ENCODE measurements at places on chromosomes 2 and 18.

GRCh38 chr2:129767346-129768035 is 212.0 kb upstream of the RAB6C start:
- no peak for DNase-seq

- DNase-seq: no peak
Observed at GRCh38 chr2:177806025-177806424, 266.6 kb downstream of the PDE11A start.

- DNase-seq: no peak
Observed at GRCh38 chr2:237495521-237496117, 8.6 kb downstream of the MLPH start.

- DNase-seq: no peak
Observed at GRCh38 chr2:46032161-46032813, 264.9 kb upstream of the EPAS1 start.

- DNase-seq: no peak
Observed at GRCh38 chr18:68454511-68455228, 260.2 kb downstream of the TMX3 start.

DNA sequence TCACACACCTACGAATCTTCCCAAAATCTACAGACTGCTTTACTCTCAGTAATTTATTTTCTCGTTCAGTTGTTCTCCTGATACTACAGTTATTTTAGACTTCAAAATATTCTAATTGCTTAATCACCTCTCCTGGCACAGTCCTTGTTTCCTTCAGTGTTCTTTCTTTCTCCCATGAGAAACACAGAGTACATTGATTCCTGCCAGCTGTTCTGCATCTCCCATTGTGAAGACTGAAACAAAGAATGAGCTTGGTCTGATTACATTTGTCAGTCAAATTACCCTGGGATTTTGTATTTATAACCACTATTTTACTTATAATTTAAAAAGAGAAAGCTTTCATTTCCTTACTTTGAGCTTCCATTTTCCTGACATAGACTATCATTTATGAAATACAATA is 63.9 kb upstream of the TANK start:
- no peak for DNase-seq

- no peak for DNase-seq
Observed at GRCh38 chr2:23803965-23804542, 122.9 kb downstream of the ATAD2B start.

- DNase-seq: no peak
Observed at GRCh38 chr18:28767201-28767600, 590.3 kb upstream of the CDH2 start.

- no peak for DNase-seq
Observed at GRCh38 chr18:3451989-3452749, 2.2 kb downstream of the TGIF1 start.

DNA sequence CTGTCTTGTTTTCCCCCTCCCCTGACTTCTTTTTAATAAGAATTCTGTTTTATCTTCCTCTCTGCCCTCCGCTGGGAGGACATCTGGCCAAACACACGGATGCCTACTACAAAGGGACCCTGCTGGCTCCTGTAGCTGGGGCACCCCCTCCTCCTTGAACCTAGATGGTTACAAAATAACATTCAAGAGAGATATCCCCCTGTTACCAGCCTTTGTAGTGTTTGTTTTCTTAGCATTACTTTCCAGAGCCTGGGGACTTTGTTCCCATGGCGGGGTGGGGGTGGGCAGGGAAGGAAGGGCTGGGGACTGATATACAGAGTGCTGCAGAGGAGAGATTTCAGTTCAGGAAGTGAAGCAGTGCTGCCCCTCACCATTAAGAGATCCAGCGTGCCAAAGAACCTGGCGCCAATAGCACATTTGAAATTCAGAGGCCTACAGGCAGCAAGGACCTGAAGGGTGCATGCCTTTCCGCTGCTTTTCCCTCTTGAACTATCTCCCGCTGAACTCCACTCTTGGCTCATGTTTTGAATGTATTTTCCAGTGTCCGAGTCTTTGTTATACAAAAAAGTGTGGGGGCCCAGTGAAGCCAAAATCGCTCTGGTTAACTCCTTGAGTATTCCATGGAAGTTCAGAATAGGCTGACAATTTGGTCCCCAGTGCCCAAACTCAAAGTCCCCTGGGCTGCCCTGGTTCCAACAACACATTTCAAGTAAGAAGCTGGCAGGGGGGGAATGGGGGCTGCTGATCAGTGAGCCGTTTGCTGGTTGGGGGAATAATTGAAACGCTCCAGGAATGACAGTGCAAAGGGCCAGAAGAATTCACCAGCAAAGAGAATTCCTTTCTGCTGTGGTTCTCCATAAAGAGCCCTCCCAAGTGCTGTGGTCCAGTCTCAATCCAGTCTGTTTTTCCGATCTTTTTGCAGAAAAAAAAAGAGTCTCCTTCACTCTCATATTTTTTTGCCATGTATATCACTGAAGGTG is 94.8 kb upstream of the THOC1 start:
- no peak for DNase-seq

DNA sequence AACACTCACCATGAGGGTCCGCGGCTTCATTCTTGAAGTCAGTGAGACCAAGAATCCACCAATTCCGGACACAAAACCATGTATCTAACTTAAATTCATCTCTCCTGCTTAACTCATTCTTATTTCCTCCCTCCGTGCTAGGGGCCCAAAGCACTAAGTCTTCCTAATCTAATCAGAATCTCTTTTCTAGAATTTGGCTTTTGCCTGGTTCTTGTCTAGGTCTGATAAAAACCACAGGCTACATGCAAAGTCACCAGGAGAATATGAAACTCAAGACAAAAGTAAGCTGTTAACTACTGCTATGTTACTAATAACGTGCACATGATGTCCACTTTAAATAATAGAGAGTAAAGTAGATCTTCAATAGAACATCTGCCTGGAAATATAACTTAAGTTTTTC is 69.9 kb downstream of the TRIP12 start:
- DNase-seq: no peak

DNA sequence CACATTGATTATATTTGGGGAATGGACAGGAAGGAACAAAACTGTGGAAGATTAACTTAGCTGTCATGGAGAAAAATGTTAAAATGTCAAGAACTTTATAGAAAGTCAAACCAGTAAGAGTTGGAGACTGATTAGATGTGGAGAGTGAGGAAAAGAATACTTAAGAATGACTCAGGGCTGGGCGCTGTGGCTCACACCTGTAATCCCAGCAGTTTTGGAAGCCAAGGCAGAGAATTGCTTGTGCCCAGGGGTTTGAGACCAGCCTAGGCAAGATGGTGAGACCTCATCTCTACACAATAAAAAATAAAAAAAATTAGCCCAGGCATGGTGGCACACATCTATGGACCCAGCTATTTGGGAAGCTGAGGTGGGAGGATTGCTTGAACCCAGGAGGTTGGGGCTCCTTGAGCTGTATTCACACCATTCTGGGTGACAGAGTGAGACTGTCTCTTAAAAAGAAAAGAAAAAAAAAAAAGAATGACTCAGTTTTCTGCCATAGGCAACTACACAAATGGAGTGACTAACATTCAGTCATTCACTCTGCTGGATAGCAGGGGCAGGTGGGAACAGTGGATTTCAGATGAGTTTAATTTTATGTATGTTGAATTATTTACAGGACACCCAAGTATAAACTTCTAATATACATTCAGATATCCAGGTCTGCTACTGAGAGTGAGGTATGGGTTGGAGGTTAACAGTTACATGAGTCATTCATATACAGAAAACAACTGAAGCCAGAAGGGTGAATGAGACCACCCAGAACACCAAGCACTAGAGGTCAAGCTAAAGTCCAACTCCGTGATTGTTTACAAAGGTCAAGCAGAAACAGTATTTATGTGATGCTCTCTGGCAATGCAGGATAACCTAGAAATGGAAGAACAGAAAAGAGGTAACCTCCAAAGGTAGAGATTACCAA is 33.9 kb downstream of the ORC2 start:
- no peak for DNase-seq

DNA sequence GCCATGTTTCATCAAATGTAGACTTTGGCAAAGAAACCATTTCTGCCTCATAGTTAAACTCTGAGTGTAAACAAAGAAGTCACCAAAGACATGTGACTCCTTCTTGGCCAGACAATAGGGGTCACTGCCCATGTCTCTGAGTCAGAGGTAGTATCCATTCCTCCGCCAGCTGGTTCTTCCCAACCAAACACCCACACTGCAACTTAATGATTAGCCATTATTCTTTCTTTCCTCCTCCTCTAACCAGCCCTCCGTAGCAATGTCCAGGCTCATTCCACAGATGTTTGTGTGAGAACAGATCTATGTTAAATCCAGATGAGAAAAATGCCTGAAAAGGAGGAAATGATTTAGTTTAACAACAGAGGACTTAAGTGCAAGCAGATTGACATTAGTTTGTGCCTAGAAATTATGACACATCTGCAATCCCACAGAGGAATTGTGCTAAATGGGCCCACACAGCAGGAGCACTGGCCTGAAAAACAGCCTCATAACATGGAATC is 127.9 kb upstream of the SH3BP4 start:
- DNase-seq: no peak

GRCh38 chr2:241389697-241390096 is 33.6 kb downstream of the FARP2 start:
- no peak for DNase-seq

- DNase-seq: no peak
Observed at GRCh38 chr2:74532222-74532621, 2.5 kb downstream of the HTRA2 start.

GRCh38 chr2:134249755-134250154 is 4.1 kb upstream of the MGAT5 start:
- no peak for DNase-seq

- DNase-seq: no peak
Observed at GRCh38 chr18:61727241-61728193, 165.3 kb downstream of the RNF152 start.

- DNase-seq: no peak
Observed at GRCh38 chr2:198376677-198377076, 572.3 kb downstream of the PLCL1 start.

Measured in CD8-positive, alpha-beta memory T cell (primary cell).